ENCODE measurements at places on chromosomes 6 and 20.

GRCh38 chr20:50054626-50055511, 58.1 kb downstream of the UBE2V1 start:
- DNase-seq = no peak

- DNase-seq = no peak
These were observed 14.6 kb upstream of the TMEM181 start for GRCh38 chr6:158545043-158545966.

DNA sequence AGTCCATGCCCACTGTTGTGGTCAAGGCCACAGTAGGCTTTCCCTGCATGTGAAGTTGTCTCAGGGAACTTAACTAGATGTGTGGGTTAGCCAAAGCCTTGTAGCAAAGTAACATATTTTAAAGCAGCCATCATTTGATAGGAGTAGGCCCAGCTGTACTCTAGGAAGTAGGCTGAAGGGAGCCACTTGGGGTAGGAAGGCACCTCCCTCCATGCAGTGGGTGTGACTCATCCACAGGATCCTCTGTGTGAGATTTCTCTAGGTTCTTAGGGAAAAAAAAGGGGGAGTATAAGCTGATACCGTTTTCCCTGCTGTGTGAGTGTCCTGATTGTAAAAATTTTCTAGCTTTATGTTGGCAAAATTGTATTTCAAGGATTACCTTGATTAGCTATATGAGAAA, 44.7 kb downstream of the VAPB start:
- DNase-seq = no peak

DNA sequence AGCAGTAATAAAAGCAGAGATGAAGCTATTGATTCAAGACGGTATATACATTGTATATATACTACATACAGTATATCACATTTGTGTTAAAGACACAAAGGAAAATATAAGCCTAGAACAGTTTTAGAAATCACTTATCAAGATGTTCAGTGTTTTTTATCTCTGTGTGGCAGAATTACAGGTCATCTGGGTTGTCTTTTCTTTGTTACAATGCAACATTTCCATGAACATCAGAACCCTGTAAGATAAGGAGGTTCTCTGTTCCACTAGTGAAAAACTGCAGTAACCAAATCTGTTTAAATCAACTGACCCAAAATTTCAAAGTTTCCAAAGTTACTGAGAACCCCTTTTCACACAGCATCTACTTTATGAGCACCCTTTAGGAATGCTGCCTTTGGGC, 42.2 kb downstream of the B4GALT5 start:
- no peak for DNase-seq

GRCh38 chr6:45500924-45501816, 123.4 kb upstream of the SUPT3H start:
- DNase-seq = no peak
